H4 (cell line): ENCODE measurements at places on chromosomes 7 and 10.
A peak's percentile ranks its signal among the peaks of the same experiment; 100 is the strongest.

- peak; percentile 61 for DNase-seq
Measured at GRCh38 chr10:93006435-93007039, 54.1 kb upstream of the CYP26C1 start.

GRCh38 chr7:45202625-45203024, 45.0 kb downstream of the RAMP3 start:
- no peak for DNase-seq

GRCh38 chr10:101940916-101941315, 97.3 kb upstream of the KCNIP2 start:
- DNase-seq, result no peak

GRCh38 chr7:50629238-50629901, 64.2 kb upstream of the DDC start:
- DNase-seq, result no peak

GRCh38 chr10:21349912-21350286, 175.6 kb downstream of the SKIDA1 start:
- DNase-seq, result no peak

DNA sequence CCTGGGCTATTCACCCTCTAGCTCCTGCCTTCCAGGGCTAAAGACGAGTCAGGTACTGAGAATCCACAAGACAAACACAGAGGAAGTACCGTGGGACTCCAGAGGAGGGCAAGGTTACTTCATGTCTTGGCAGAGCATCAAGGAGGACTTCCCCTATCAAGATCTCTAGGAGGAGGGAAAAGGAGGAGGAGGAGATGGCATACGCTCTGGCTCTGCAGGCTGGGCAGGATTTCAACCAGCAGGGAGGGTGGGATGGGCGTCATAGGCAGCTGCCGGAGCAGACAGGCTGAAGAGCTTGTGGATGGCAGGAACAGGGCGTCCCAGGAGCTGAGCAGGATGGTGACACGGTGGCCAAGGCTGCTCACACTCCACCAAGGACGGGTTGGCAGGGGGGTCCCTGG, 21.3 kb downstream of the MDH2 start:
- peak; percentile 98 for DNase-seq

- DNase-seq, result no peak
Measured at GRCh38 chr10:124239696-124240095, 146.3 kb upstream of the CHST15 start.

GRCh38 chr7:77320714-77321113, 95.4 kb downstream of the GSAP start:
- no peak for DNase-seq

DNA sequence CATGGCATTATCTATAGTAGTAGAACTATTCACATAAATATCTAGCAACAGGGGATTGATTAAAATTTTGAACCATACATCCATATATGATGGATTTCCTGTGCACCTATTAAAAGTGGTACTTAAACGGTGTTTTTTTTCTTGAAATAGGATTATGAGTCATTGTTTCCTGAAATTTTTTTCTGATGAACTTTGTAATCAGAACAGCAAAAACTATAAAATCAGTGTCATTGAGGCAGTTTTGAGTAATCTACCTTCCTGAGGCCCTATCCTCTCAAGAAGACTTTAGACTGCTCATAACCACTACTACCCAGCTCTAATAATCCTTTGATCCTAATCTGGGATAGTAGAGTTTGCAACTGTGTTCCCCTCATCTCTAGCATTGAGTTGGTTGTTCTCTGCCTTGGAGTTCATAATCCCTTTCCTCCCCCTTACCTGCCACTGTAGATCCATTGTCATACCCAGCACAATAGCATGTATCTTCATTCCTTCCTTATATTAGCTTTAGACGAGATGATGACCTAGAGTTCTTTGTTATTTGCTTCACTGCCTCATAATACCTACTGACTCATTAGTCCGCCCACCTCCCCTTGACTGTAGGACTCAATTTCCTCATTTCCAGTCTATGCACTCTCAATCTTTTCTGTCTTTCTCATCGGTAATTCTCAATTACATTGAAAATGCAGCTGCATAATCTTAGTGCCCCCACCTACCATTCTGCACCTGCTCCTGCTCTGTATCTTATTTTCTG, 133.4 kb downstream of the LRRC4 start:
- DNase-seq, result no peak

DNA sequence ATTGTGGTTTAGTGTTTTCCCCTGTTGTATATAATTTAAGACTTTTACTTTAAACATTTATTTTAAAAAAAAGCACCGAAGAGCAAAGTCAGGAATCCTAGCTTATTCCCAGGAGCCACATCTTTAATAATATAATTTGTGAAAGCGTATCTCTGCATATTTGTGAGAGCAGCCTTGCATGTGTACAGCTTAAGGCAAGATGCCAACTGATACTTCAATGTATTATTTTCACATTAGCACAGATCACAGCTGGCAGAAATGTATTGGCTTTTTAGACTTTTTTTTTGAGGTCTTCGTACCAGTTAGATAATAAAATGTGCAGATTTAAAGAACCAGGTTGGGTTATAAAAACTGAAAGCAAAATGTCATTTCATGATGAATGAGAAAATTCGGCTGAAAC, 845.7 kb upstream of the POT1 start:
- DNase-seq, result no peak

- DNase-seq, result no peak
Measured at GRCh38 chr7:67267914-67268313, 271.3 kb downstream of the TYW1 start.

DNA sequence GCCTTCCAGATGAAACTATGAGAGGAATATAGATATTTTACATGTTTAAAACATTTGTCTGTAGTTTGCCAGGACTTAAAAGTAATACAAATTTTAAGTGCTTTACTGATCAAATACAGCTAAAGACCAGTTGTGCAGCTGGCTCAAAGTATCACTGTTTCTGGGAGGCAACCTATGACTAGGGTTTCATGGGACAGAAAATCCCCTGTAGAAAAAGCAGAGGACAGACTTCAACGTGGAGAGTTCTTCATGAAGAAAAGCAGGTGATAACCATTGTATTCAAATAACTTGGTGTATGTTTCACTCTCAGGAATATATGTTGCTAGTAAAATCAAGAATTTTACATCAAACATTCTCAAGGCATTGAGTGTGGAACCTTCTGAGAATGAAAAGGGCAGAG, 40.9 kb downstream of the PTER start:
- DNase-seq, result no peak

GRCh38 chr10:62590306-62590705, 214.2 kb upstream of the ADO start:
- DNase-seq, result no peak

DNA sequence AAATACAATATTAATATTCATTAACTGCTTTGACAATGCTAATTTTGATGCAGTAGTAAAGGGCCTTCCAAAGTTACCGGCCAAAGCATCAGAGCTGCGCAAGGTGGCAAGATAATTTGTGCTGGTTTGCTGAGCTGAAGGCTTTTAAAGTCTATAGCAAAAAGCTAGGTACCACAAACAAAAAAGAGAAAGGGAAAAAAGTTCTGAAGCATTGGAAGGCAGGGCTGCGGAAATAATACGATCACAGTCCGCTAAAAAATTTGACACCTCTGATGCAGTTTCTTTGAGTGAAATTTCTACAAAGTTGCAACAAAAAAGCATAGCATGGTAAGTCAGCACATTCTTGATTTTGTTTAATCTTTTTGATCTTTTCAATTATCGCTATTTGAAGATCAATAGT, 175.6 kb downstream of the TCF7L2 start:
- DNase-seq, result no peak

- DNase-seq, result peak; percentile 6
Measured at GRCh38 chr10:25405871-25406270, 231.1 kb downstream of the GPR158 start.

GRCh38 chr7:70240873-70241272, 642.6 kb downstream of the AUTS2 start:
- DNase-seq, result no peak

GRCh38 chr10:44821290-44821689, 89.8 kb upstream of the TMEM72 start:
- no peak for DNase-seq
